Smooth muscle cell of trachea (primary cell): ENCODE measurements at places on chromosomes 2 and 18. TPM values are rescaled to one million over a fixed set of nuclear protein-coding genes. Genes with fewer than 3 reads are reported as not detected.

The RPRM gene
- total RNA-seq = 0.15 TPM in 1 of 2 replicates, not detected in the other

The MATN3 gene
- 0.99 and 1.9 TPM in 2 replicates for total RNA-seq

The B3GNT7 gene
- 0.33 TPM in 1 of 2 replicates, not detected in the other for total RNA-seq

The FAM228A gene
- total RNA-seq = 1.3 and 6.0 TPM in 2 replicates
